ENCODE measurements at places on chromosomes 11 and 22.

DNA sequence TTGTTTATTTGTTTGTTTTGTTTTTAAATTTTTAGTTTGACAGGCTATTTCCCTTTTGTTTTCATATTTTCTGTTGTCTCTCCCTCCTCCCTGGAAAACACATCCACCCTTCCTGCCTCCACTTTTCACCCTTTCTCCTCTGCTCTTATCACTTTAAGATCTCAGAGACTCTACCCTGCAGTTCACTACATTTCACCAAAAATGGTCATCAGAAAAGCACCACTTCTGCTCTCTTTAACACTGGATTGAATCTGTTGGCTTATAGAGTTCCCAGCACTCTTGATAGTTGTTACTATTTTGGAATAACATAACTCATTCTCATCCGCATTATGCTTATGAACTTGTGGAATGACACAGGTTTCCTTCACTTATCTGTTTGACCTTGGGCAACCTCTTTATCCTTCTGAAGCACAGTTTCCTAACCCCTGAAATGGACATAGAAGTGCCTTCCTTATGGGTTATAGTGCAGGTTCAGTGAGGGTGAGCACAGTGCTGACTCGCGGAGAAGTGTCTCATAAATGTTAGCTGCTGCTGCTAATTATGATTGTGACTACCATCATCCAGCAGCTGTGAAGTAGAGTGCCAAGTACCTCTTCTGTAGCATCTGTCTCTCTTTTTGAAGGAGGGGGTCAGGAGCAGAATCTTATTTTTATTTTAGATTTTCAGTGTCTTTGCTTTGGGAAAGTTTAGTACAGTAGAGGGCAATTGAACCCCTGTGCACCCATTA, 15.0 kb downstream of the TEAD1 start:
- no peak for DNase-seq

DNA sequence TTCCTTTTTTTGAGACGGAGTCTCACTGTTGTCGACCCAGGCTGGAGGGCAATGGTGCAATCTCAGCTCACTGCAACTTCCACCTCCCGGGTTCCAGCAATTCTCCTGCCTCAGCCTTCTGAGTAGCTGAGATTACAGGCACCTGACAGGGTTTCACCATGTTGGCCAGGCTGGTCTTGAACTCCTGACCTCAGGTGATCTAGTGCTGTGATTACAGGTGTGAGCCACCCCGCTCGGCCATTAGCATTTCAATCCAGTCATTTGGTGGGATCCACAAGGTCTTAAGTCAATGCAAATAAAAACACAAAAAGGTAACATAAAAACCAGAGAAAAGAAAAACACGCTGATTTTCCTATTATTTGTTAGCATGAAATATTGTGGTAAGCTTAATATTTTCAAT, 1227.2 kb upstream of the TENM4 start:
- no peak for DNase-seq

- no peak for DNase-seq
Observed at GRCh38 chr11:94754819-94755218, 13.3 kb upstream of the AMOTL1 start.

GRCh38 chr11:134677397-134677822, 265.4 kb upstream of the B3GAT1 start:
- no peak for DNase-seq

GRCh38 chr11:85955531-85955930, 100.3 kb downstream of the CCDC83 start:
- DNase-seq = peak; percentile 85

DNA sequence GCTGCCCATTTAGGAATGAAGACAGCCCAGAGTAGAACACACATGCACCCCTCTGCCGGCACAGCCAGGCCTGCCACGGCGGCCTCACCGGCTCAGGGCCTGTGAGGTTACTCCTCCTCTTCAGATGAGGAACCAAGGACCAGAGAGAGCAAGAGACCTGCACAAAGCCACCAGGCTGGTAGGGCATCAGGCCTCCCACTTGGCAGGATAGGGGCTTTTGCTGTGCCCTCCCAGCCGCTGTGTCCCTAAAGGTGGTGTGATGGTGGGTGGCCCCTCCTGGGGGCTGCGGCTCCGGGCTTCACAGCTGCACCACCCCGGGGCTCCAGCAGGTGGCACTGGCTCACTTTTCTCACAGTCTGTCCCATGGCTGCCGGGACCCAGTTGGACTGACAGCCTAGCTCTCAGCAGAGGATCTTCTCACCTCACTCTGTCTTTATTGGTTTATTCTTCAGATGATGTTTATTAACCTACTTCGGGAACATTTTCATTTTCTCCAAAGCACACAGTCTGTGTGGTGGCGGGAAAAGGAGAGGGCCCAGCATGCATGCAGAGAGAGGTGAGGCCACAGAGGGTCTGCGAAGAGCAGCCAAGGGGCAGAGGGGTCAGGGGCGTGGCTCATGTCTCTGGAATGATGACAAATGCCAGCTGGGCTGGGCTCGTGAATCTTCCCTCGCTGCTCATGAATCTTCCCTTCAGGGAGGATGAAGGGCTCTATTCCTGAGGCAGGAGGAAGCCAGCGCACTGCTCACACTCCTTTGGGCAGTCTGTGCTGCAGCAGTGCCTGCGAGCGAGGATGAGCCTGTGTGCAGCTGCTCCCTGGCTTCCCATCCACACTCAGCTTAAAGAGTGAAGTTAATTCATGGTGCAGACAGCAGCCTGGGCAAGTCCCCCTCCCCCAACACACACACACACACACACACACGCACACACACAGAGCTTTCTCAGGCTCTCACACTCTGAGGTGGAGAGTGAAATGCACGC, 101.1 kb upstream of the PITPNB start:
- peak; percentile 88 for DNase-seq

GRCh38 chr22:19290400-19291217, 910 bp downstream of the CLTCL1 start:
- no peak for DNase-seq

GRCh38 chr11:47589977-47590861, 3.7 kb downstream of the FAM180B start:
- no peak for DNase-seq

DNA sequence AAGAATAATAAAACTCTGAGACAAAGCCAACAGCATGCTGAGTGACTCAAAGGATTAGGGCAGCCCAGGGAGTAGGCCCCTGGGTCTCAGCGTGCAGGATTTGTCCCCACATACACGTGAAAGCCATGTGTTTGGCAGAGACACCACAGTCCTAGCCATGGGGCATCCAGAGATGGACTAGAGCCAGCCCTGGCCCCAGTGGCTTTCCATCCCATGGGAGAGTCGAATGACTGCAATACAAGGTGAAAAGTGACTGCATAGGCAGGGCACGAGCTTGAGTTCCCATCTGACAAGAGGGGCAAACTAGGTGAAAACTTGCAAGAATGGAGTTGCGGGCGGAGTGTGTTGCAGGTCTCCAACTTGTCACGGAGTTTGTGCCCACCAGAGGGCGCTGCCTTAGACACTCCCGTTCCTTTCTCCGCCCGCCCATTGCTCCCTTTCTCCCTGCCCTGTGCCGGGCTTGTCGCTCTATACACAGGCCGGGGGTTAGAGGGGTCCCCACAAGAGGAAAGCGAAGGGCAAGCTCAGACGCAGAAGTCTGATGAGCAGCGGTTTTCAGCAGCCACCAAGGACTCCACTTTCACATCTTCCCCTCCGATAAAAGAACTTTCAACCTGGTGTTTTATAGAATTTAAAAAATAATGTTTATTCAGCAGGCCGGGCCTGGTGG, 24.2 kb downstream of the TSKU start:
- DNase-seq = peak; percentile 85

DNA sequence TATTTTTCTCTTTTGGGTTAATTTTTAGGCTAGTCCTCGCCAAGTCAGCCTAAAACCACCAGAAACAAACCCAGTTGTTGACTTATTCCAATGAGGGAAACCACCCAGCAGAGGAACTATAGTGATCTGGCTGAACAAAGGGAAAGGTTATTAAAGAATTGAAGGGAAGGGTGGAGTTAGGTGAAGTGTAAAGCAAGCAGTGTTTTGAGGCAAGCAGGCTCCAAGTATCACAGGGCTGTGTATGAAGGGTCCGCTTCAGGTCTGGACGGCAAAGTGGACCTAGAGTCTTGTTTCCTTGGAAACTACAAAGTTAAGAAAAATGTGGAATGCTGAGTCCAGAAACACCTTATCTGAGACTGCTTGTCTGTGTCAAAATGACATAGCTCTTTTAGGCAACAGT, 3.2 kb upstream of the TCN2 start:
- DNase-seq = no peak

- no peak for DNase-seq
Observed at GRCh38 chr11:86303257-86303656, 1.2 kb downstream of the HIKESHI start.

- no peak for DNase-seq
Observed at GRCh38 chr11:93198215-93198845, 539 bp upstream of the SLC36A4 start.

DNA sequence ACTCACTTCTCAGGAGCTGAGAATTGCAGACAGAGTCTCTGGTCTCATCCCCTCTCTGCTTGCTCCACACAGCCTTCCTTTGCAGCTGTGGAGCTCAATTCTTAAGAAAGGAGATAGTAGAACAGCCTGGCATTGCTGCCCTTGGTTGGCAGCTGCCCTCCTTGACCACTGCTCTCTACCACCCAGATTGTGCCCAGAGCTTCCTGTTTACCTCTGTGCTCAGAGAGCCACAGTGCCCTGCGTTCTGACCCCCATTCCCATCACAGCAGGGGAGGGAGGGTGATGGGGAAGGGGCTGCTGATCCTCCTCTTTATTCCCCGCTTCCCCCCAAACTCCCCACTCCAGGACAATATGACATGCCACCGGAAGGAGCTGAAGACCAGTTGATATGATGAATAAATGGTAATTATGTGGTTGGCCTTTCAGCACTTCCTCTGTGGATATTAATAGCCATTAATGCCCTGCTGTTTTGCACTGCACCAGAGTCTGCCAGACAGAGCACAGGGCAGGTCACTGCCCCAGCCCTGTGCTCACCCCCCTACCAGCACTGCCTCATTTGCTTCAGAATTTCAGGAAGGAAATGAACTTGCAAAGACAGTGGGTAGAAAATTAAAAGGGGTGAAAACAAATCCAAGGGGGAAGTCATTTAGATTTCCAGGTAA, 426.8 kb upstream of the CADM1 start:
- DNase-seq = no peak

DNA sequence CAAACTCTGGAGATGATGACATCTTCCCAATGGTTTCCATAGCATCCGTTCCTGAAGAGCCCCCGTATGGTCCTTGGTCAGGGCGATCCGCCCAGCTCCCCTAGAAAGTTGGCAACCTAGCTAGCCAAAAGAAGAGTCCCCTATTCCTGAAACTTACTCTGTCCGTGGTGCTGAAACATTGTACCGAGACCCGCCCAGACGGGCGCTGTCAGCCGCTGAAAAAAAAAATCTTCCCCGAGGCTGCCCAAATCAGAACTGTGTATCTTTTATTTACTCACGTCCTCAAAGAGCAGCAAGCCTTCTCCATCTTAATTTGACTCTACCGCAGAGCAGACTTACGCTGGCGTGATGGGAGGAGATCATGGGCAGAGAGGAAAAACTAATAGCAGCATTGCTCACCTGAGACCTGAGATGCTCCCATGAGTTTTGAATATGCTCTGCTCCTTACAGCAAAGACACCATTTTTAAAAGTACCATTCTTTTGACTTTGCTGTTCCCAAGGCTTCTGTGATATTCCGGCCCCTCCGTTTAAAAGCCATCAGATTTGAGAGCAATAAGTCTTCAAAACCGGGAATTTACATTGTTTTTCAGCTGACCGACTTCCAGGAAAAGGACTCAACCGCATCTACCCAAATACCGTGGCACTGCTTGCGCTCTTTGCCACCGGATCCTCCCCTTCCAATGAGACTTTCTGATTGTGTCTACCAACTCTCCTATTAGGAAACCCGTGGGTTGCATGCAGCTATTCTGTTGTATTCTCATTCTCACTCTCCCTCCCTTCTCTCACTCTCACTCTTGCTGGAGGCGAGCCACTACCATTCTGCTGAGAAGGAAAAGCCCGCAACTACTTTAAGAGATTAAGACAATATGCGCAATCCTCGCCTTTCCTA, at the start of gene SLC17A6:
Gene SLC17A6 (plus strand): TSS at position 786 of the 890 bp plus-strand sequence. CDS start 153 bp downstream, outside the sequence.
- peak; percentile 73 for DNase-seq

DNA sequence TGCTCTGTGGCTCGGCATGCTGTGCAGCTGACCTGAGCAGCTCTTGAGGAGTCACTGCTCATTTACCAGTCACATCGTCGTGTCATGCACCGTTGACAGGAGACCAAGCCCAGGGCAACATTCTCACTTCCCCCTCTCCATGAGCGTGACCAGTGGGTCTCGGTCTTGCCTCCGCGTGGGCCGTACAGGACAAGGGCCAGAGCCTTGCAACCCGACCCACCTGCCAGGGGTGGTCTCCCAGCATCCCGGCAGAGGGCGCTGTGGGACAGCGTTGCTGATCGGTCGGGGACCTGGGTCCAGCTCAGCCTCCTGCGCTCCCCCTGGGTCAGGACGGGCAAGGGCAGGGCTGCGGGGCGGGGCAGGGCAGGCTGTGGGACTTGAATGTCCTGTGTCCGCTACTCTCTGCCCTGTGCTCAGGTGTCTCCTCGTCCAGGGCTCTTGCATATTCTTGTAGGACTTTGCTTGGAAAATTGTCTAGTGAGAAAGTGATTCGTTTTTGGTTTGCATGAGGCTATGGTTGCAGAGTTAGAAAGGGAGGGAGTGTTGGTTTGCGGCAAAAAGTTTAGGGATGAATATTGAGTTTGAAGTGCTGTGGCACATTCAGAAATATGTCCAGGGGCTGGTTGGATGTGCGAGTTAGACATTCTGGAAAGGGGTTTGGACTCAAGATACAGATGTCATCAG, 16.2 kb downstream of the EIF4G2 start:
- DNase-seq = peak; percentile 96

DNA sequence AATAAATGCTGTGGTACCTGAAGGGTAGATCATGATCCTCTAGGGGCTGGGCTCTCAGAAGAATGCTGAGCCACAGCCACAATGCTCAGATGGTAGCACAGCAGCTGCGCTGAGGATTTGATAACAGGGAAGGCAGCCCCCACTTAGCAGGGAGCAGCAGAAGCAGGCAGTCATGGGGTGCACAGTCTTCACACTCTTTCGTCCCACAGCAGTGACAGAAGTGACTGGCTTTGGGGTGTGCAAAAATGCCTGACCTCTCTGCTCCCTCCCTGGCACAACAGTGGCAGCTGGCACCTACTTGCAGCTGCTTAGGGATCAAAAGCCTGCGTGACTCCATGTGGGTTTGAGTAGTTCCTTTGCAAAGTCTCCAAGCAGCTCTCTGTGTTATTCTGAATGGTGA, 1349.8 kb upstream of the RAG2 start:
- DNase-seq = no peak

All from islet precursor cell (in vitro differentiated cells).